ENCODE measurements at places on chromosomes 2 and 18.

GRCh38 chr2:238029853-238030252 is 30.9 kb upstream of the SCLY start:
- no peak for DNase-seq

- peak; percentile 19 for DNase-seq
Observed at GRCh38 chr18:78984941-78985784, 5.5 kb downstream of the SALL3 start.

GRCh38 chr2:74653589-74653984 is 460 bp upstream of the SEMA4F start:
- DNase-seq, result no peak

DNA sequence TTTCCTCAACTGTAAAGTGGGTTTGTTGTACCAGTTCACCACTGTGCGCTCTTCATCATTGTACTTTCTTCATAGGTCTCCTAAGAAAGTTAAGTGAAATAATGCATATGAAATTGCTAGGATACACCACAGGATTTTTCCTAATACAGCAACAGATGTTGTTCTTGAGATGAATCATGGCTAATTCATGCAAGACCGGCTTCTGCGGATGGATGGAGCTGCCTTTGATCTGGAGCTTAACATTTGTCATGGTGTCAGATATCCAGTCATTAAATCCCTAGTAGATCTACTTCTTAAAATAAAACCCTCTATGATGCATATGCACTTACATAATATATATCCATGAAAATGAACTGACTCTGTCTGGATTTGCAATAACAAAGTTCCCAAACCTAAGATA is 114.1 kb downstream of the COL6A3 start:
- DNase-seq, result no peak

All from stimulated activated naive B cell treated with anti-CD40 and anti-IgM and Interleukin-4, amounts not matched to agents 10 μg/mL and 1 μg/mL and 100 μg/mL, for 72 hours (primary cell).